Panc1 (cell line): ENCODE measurements at places on chromosomes 5 and 9. TPM values are rescaled to one million over a fixed set of nuclear protein-coding genes. Genes with fewer than 3 reads are reported as not detected.

The LRRC19 gene
- not detected for total RNA-seq

The HMMR gene
- total RNA-seq, result 42.5 TPM

The SOX30 gene
- total RNA-seq, result not detected

The KCNIP1 gene
- total RNA-seq, result not detected

The GPX3 gene
- 8.5 TPM for total RNA-seq

The CSNK1A1 gene
- total RNA-seq, result 287 TPM

The TMEM252 gene
- not detected for total RNA-seq

The BHMT gene
- not detected for total RNA-seq

The CDH12 gene
- not detected for total RNA-seq

The SLC6A18 gene
- not detected for total RNA-seq

The HAUS6 gene
- 9.3 TPM for total RNA-seq

The C1QTNF3 gene
- total RNA-seq, result 2.1 TPM

The KIF12 gene
- 0.87 TPM for total RNA-seq

The GFI1B gene
- 0.08 TPM for total RNA-seq

The NPR3 gene
- 0.10 TPM for total RNA-seq

The IFNK gene
- total RNA-seq, result not detected

The PSAT1 gene
- 71.8 TPM for total RNA-seq

The LRRC70 gene
- 0.13 TPM for total RNA-seq

The COL5A1 gene
- 5.7 TPM for total RNA-seq

The CHSY3 gene
- total RNA-seq, result not detected

The SARDH gene
- 0.13 TPM for total RNA-seq

The LIFR gene
- total RNA-seq, result 91.3 TPM

The ACOT12 gene
- total RNA-seq, result 0.74 TPM

The SHROOM1 gene
- 13.5 TPM for total RNA-seq

The NR5A1 gene
- total RNA-seq, result 2.5 TPM

The ELL2 gene
- 68.5 TPM for total RNA-seq

The ARHGEF28 gene
- 34.8 TPM for total RNA-seq

The LECT2 gene
- total RNA-seq, result not detected

The NR2F1-AS1 gene
- 27.0 TPM for total RNA-seq

The CDKN2B-AS1 gene
- not detected for total RNA-seq
